Neural crest cell (in vitro differentiated cells): ENCODE measurements at places on chromosomes 1 and 21. TPM values are rescaled to one million over a fixed set of nuclear protein-coding genes. Genes with fewer than 3 reads are reported as not detected.

GRCh38 chr1:25054526-25055323 lies 124.6 kb upstream of the RUNX3 start:
- DNase-seq = no peak
- no peak overlapping the region for H3K4me3 ChIP-seq
- peaks cover 15% of the 10 kb centered on the region for H3K27me3 ChIP-seq
- H3K36me3 ChIP-seq = no peaks in the 10 kb centered on the region
- H3K4me1 ChIP-seq = peaks cover 18% of the 10 kb centered on the region

- DNase-seq = no peak
- H3K4me3 ChIP-seq = no peak overlapping the region
- H3K36me3 ChIP-seq = no peaks in the 10 kb centered on the region
- no peak overlapping the region for H3K27ac ChIP-seq
- peaks cover 78% of the 10 kb centered on the region for H3K27me3 ChIP-seq
Observed at GRCh38 chr1:180218806-180219765, 11.0 kb upstream of the LHX4 start.

DNA sequence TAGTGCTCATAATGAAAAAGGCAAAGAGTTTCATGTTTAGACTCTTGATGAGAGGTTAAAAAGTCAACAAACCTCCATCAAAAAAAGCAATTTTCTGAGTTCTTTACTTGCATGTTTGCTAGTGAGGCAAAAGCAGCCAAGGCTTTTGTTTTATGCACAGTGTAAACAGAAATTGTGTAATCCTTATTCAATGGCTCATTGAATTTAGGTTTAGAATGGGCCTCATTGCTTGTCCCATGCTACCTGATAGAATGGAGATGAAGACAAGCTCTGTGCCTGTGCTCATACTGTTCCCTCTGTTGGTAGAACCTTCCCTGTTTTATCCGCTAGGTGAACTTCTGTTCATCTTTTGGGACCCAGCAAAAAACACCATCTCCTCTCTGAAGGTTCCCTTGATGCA lies 10.0 kb upstream of the LRRC8D start:
- H3K27me3 ChIP-seq = no peaks in the 10 kb centered on the region
- no peak for DNase-seq
- H3K27ac ChIP-seq = no peak overlapping the region
- H3K4me3 ChIP-seq = no peak overlapping the region
- no peaks in the 10 kb centered on the region for H3K36me3 ChIP-seq

Gene POLR3GL
- 14.6 and 15.5 TPM in 2 replicates for total RNA-seq

DNA sequence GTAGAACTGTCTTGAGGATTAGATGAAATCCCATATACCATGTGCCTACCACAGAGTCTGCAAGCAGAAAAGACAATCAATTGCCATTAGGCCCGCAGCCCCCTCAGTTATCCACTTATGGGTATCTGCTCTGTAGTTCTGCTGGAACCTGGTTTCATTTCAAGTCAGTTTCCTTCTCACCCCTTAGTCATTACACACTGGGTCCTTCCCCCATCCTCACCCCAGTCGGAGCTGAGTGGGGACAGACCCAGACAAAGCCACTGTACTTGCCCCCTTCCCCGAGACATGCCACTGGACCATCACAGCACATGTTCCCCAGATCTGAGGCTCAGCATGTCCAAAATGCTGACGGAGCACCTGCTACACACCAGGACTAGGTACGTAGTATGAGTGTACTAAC lies 21.2 kb downstream of the PGLYRP3 start:
- H3K4me3 ChIP-seq = no peak overlapping the region
- H3K4me1 ChIP-seq = no peaks in the 10 kb centered on the region
- DNase-seq = no peak
- no peak overlapping the region for H3K27ac ChIP-seq
- H3K36me3 ChIP-seq = no peaks in the 10 kb centered on the region

Gene KCNJ10
- total RNA-seq = 0.47 and 0.73 TPM in 2 replicates

Gene CHAF1B
- 30.3 and 32.3 TPM in 2 replicates for total RNA-seq

- H3K27ac ChIP-seq = no peak overlapping the region
- no peaks in the 10 kb centered on the region for H3K27me3 ChIP-seq
- no peak overlapping the region for H3K4me3 ChIP-seq
- no peaks in the 10 kb centered on the region for H3K36me3 ChIP-seq
- no peak for DNase-seq
Observed at GRCh38 chr21:42591170-42591869, 62.1 kb upstream of the PDE9A start.

DNA sequence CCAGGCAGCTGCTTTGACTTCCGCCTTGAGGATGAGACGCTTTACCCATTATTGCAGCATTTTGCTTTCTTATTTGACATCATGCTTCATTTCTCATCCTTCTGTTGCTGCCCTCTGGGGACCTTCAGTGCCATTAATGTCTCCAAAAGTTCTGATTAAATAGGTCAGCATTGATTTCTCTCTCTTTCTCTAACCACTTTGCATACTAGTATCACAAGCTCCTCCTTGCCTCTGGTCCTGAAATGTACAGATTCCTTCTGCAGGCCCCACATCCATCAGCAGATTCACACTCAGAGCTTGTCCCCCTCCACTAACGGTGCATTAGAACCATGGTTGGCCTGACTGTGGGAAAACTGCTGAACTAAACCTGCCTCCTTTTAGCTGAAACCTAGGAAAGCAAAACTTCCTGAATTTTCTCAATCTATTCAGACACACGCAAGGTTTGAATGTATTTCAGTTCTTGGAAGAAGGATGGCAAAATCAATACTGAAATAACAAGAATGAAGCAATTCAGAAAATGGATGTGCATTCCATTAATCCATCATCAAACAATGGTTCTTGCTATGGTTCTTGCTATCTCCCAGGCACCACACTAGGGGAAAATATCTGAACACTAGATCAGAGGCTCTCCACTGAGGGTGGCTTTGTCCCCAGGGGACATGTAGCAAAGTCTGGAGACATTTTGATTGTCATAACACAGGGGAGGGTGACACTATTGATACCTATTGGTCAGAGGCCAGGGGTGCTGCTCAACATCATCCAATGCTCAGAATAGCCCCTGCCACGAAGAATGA lies 154.5 kb downstream of the PCP4 start:
- H3K4me1 ChIP-seq = no peaks in the 10 kb centered on the region
- peaks cover 6% of the 10 kb centered on the region for H3K27me3 ChIP-seq
- H3K27ac ChIP-seq = no peak overlapping the region
- no peaks in the 10 kb centered on the region for H3K36me3 ChIP-seq
- no peak overlapping the region for H3K4me3 ChIP-seq

Gene CA14
- 28.9 and 31.9 TPM in 2 replicates for total RNA-seq

GRCh38 chr21:25428537-25428936 lies 178.7 kb downstream of the MRPL39 start:
- no peaks in the 10 kb centered on the region for H3K4me1 ChIP-seq
- no peak for DNase-seq
- H3K27ac ChIP-seq = no peak overlapping the region
- no peak overlapping the region for H3K4me3 ChIP-seq
- H3K27me3 ChIP-seq = peaks cover 27% of the 10 kb centered on the region

Gene CD247
- total RNA-seq = 2.8 and 3.9 TPM in 2 replicates

DNA sequence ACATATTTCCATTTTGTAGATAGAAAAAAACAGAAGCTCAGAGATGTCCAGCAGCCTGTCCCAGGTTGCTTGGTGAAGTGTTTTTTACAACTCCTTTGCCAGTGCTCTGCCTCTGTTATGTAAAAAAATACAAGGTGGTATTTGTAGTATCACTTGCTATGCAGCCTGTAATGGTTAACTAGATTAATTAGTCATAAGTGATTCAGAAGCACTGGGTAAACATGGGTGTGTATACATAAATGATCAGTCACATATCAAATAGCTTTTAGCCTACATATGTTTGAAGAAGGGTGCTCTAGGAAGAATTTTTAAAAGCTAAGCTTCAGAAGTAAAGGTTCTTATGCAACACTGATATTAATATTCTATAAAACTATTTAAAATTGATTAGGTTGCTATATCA lies 70.0 kb upstream of the MAGI3 start:
- DNase-seq = no peak
- no peaks in the 10 kb centered on the region for H3K36me3 ChIP-seq
- H3K27me3 ChIP-seq = no peaks in the 10 kb centered on the region
- no peaks in the 10 kb centered on the region for H3K4me1 ChIP-seq
- H3K27ac ChIP-seq = no peak overlapping the region

- no peak overlapping the region for H3K27ac ChIP-seq
- H3K4me3 ChIP-seq = no peak overlapping the region
- peaks cover 6% of the 10 kb centered on the region for H3K36me3 ChIP-seq
- H3K27me3 ChIP-seq = no peaks in the 10 kb centered on the region
- no peak for DNase-seq
Observed at GRCh38 chr1:225280563-225280962, 147.3 kb downstream of the LBR start.

Gene FCGR3A
- total RNA-seq = not detected in 2 replicates

Gene INTS11
- 137 and 160 TPM in 2 replicates for total RNA-seq

- H3K4me1 ChIP-seq = no peaks in the 10 kb centered on the region
- no peaks in the 10 kb centered on the region for H3K27me3 ChIP-seq
- H3K4me3 ChIP-seq = no peak overlapping the region
- peaks cover 4% of the 10 kb centered on the region for H3K36me3 ChIP-seq
- H3K27ac ChIP-seq = no peak overlapping the region
Observed at GRCh38 chr1:172723251-172723650, 64.3 kb downstream of the FASLG start.

DNA sequence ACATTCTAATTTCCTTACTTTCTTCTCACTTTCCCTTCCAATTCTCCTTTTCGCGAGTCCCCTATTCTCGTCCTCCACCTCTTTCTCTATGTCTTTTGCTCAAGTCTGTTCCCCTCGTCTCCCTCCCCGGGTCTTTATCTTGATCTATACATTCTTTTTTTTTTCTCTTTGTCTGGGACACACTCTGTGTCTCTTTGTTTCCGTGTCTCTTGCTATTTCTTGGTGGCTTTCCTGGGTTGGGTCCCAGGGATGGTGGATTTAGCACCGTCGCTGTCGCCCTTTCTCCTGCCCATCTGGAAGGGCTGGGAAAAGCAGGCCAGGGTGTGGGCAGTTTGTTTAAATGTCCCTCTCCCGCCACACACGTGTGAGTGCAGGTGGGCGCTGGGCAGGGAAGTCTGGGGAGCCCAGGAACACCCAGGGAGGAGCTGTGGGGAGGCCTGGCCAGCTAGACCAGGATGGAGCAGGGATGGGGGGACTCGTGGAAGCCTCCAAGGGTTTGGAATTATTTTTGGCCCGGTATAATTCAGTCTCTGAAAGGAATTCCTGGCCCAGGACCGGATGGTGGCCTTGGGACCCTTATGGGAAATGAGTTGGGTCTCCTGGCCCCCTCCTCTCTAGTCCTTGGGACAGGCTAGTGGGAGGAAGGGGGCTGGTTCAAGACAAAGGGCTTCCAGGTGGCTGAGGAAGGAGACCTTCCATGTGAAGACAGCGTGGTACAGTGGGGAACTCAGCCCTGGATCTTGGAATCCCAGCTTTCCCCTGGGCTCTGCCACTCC lies 9.5 kb upstream of the ID3 start:
- no peaks in the 10 kb centered on the region for H3K36me3 ChIP-seq
- H3K27me3 ChIP-seq = no peaks in the 10 kb centered on the region
- peaks cover 61% of the 10 kb centered on the region for H3K4me1 ChIP-seq
- peak overlapping the region; percentile 97 for H3K27ac ChIP-seq
- no peak for DNase-seq

DNA sequence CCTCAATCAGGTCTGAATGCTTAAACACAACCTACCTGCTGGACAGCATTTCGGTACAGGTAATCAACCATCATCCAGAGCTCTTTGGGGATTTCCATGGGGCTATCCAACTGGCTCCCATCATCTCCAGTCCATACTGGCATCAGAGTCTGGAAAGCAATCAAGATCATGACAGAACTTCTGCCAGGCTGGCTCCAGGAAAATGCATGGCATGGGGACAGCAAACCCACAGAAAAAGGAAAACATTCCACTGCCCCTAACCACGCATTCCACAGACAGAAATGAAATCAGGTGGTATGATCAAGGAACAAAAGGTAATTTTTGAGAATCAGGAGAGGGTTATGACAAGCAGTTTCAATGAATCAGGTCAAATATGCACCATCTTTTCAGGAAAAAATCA lies 9.1 kb upstream of the MTF1 start:
- H3K4me1 ChIP-seq = no peaks in the 10 kb centered on the region
- no peaks in the 10 kb centered on the region for H3K27me3 ChIP-seq
- H3K27ac ChIP-seq = no peak overlapping the region

DNA sequence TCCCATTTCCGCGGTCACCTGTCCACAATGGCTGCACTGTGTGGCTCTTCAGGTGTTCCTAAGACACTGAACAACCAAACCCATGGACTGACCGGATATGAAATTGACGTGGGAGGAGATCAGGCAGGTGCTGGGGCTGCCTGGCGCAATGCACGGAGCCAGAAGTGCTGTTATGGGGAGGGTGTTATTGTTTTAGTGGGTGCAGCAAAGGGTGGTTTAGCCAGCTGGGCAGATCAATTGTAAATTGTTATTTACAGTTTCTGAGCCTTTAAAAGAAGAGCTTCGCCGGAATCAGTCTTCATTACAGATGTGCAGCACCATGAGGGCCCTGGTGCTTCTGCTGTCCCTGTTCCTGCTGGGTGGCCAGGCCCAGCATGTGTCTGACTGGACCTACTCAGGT lies at the start of gene CA6:
Gene CA6 (plus strand): TSS at position 301 of the 400 bp plus-strand sequence. CDS start 19 bp downstream, at position 320.
- H3K4me3 ChIP-seq = no peak within 1 kb of the TSS
- H3K27ac ChIP-seq = peak within 1 kb of the TSS; percentile 78
- H3K4me1 ChIP-seq = peaks cover 69% of the 10 kb centered on the region
- H3K27me3 ChIP-seq = no peaks in the 10 kb centered on the region

- DNase-seq = no peak
- no peaks in the 10 kb centered on the region for H3K36me3 ChIP-seq
- no peaks in the 10 kb centered on the region for H3K4me1 ChIP-seq
- H3K4me3 ChIP-seq = no peak overlapping the region
- no peak overlapping the region for H3K27ac ChIP-seq
Observed at GRCh38 chr1:67953301-67953700, 97.1 kb downstream of the DIRAS3 start.

Gene BEST4
- total RNA-seq = 0.14 and 0.23 TPM in 2 replicates

DNA sequence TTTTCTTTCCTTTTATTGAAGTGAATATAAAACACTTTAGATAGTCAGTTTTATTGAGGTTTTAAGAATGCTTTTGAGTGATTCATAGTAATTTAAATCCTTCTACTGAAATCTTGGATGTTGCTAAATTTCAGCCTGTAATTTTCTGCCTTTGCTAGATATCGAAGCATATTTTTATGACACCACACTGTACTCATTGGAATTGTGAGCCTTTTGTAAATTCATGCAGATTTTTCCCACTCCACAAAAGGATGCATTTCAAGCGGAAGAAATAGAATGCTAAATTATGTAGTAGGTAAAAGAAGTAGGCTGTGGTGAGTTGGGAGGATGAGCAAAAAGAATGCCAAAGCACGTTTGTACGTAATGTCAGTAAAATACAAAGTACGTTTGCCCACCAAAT lies 13.8 kb downstream of the SNX7 start:
- H3K27ac ChIP-seq = no peak overlapping the region
- peaks cover 9% of the 10 kb centered on the region for H3K36me3 ChIP-seq
- no peak for DNase-seq
- H3K4me3 ChIP-seq = no peak overlapping the region
- no peaks in the 10 kb centered on the region for H3K4me1 ChIP-seq

Gene OR2AK2
- total RNA-seq = not detected in 2 replicates

Gene PKP1
- total RNA-seq = not detected in 2 replicates

DNA sequence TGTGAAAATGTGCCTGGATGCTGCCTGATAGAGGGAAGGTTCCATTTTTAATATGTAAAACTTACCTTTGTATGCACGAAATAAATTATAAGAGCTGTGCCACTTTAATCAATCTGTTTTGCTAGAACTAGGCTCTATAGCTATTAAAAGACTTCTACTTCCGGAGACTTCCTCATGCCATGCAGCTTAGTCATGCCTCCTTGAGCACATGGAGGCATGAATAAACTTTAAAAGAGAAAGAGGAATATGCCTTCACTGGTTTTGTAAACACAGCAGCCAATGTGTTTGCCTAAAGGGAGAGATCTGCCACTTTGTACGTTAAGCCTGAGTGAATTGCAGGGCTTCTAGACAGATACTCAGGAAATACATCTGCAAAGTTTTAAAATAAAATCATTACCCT lies 604.6 kb downstream of the LRRIQ3 start:
- H3K4me1 ChIP-seq = peaks cover 27% of the 10 kb centered on the region
- no peaks in the 10 kb centered on the region for H3K27me3 ChIP-seq
- no peak overlapping the region for H3K4me3 ChIP-seq
- peak overlapping the region; percentile 83 for H3K27ac ChIP-seq
- H3K36me3 ChIP-seq = peaks cover 6% of the 10 kb centered on the region

Gene HSPA13
- total RNA-seq = 36.5 and 40.9 TPM in 2 replicates
